H4 (cell line): ENCODE measurements at places on chromosomes 5 and 9. TPM values are rescaled to one million over a fixed set of nuclear protein-coding genes. Genes with fewer than 3 reads are reported as not detected.

GRCh38 chr5:9125852-9126251 lies 420.0 kb downstream of the SEMA5A start:
- no peak for DNase-seq

The MOB3B gene
- 0.10 and 0.39 TPM in 2 replicates for total RNA-seq

GRCh38 chr9:126500600-126501382 lies 112.9 kb upstream of the LMX1B start:
- DNase-seq: peak; percentile 70

- no peak for DNase-seq
Measured at GRCh38 chr5:172642051-172642409, 967 bp downstream of the NEURL1B start.

The AIF1L gene
- total RNA-seq: 3.3 TPM in 2 replicates

GRCh38 chr5:2288968-2289367 lies 406.2 kb upstream of the IRX4 start:
- no peak for DNase-seq

- DNase-seq: no peak
Measured at GRCh38 chr5:79105868-79106267, 5.7 kb upstream of the BHMT start.

The FBP2 gene
- 0.17 and 0.41 TPM in 2 replicates for total RNA-seq

The BTNL3 gene
- not detected in 2 replicates for total RNA-seq

DNA sequence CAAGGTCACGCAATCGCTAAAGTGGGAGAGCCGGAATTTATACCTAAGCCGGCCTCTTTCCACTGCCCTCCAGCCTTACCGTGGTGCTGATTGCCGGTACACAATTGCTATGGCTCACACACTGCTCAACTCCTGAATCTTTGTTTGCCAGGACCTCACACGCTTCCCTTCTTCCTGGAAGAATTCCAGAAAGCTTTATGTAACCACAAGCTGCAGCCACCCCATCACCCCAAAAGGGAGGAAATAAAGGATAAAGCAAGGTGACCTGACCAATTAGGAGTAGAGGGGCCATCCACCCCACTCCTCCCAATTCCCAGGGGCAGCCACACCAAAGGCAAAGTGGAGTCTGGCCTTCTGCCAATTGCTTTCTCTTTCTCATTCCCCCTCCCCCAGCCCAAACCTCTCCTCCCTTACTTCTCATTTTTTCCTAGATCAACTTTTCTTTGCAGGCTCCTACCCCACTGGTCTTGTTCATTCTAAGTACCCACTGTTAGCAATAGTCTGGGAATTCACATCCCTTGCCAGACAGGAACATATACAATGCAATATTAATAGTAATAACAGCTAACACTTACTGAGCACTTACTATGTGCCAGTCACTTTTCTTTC lies 18.0 kb upstream of the CDC23 start:
- DNase-seq: peak; percentile 71

DNA sequence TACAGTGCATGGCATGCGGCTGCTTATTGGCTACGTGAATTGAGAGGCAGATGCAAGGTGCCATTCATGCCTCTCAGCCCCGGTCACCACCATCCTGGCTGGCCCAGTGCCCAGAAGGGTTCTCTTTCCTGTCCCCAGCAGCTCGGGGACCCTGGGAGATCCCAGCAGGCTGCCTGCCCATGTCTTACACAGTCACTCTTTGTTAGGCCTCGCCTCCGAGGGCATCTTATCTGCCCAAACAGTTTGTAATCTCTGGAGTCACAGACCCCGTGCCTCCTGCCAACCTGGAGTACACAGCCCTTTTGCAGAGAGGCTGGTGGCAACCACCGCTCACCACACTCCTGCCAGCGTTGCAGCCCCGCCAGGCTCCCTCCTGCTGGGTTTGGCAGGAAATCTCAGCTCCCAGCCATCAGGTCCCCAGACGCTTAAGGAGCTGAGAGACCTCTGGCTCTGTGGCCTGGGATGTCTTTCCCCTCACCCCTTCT lies 7.0 kb upstream of the AK1 start:
- DNase-seq: peak; percentile 68

The TAF9 gene
- total RNA-seq: 149 and 164 TPM in 2 replicates

GRCh38 chr5:129658801-129659200 lies 89.1 kb upstream of the MINAR2 start:
- DNase-seq: no peak

GRCh38 chr5:25891691-25892090 lies 1146.7 kb downstream of the CDH9 start:
- DNase-seq: no peak

The TNFSF8 gene
- total RNA-seq: not detected in 2 replicates

DNA sequence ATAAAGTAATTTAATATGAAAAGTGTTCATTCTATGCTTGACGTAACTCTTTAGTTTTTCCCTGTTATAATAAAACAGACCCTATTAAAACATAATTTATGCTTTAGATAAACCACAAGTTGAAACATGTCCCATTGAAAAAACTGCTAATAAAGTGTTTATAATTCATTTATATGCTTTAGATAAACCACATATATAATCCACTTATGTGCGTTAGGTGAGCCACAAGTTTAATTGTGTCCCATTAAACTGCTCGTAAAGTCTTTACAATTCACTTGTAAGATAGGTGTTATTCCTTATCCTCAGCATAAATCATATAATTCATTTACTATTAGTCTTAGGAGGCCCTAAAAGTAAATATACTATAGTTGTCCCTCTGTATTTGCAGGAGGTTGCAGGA lies 3.6 kb downstream of the NIPSNAP3B start:
- DNase-seq: no peak

DNA sequence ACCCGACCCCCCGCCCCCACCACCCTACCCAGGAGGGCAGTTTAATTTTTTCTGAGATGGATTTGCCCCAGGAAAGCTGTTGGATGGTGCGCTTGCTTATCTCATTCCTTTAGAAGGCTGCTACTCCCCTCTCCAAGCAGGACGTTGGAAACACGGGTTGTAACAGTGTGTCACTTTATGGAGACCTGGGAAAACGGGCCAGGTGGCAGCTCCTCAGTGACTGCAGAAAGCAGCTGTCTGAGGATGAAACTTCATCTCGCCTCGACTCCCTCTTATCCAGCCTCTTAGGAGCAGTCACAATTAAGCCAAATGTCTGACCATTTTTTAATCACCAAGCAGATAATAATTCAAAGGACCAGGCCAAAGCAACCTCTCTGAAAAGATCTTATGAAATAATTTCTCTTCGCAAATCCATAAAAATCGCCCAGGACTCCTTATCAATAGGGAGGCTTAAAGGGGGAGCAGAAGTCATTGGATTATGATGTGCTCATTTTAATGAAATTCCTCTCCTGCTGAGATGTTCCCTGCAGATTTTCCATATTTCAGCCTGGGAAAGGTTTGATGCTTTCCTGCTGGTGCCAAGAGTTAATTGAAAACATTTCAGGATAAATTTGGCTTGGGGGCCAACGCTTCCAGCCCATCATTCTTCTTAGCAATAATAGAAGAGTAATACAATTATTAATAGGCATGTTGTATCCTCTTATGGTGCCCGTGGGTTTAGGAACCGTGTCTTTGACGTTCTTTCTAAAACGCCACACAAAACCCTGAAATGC lies 26.0 kb downstream of the GAS1 start:
- DNase-seq: no peak

The NMUR2 gene
- total RNA-seq: not detected in 2 replicates

DNA sequence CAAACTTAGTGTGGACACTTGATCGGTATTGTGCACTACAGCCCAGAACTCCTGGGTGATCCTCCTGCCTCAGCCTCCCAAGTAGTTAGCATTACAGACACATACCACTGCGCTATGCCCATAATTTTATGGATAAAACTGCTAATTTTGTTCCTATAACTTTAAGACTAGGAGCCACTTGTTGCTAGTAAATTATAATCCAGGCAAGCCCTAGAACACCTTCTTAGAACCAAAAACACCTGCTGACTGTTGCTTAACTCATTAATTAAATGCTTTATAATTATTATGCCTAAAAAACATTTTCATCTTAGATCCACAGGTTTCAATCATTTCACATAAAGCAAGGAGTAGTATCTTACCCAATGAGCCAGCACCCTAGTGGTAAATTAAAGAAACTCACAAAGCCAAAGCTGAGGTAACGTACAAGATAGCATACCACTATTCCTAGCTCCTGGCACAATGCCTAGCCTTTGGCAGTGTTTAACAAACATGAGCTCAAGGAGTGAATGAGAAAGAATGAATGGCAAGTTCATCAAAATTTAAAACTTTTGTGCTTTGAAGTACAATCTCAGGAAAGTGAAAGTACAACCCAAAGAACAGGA lies 5.4 kb downstream of the MRPS27 start:
- DNase-seq: peak; percentile 78

DNA sequence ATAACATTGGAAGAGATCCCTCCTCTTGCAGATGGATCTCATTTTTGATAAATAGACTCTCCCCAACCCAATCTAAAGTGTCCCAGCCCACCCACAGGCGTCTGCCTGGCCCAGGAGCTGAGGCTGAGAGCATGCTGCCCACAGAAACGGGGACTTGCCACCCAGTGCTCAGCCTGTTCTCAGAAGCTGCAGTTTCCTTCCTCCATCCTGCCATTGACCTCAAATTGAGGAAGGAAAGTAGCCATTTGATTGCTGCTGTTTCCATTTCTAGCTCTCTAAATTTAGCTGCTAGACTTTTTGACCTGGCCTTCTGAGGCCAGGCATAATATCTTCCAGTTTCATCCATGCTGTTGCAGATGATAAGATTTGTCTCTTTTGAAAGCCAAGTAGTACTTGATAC lies 31.1 kb upstream of the FRMD3 start:
- no peak for DNase-seq

DNA sequence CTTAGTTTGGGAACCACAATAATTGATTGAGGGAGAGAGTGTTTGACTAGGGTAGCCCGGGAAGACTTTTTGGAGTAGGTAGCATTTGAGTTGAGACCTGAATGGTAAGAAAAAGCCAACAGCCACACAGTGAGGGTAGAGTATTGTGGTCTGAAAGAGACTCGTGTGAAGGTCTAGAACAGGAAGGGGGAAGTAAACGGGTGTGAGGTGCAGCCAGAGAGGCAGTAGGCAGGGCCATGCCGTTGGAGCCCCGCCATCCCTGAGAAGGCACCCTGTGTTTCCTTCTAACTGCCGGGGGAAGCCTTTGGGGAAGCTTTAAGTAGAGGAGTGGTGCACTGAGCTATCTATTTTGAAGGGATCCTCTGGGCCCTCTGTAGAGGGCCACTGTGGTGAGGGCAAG lies 3.5 kb upstream of the F2RL2 start:
- no peak for DNase-seq

GRCh38 chr5:67235399-67236110 lies 39.0 kb upstream of the CD180 start:
- DNase-seq: no peak

- DNase-seq: no peak
Measured at GRCh38 chr5:25500635-25501034, 855.9 kb upstream of the CDH10 start.

DNA sequence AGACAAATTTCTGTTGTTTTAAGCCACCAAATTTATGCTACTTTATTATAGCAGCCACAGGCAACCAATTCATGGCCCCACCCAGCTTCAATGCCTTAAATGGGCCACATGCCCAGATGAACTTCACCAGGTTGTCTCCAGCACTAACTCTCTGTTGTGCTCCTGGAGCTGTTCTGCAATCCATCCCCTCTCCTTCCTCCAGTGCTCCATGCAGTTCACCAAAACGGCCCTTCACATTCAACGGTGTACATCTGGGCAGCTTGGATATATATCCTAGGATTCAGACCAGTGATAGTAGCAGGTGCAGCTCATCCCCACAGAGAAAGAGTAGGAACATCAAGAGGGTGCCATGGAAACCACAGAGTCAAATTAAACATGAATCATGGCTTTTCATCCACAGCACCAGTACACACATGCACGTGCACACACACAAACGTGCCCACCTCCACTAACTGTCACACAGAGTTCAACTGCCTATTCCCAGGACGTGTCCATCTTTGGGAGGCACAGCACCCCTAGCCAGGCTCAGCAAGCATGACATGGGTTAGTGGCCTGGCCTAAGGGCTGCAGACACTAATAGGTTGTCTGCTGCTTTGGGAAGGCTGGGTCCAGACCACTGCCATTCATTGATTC lies 134.5 kb downstream of the MED10 start:
- no peak for DNase-seq

DNA sequence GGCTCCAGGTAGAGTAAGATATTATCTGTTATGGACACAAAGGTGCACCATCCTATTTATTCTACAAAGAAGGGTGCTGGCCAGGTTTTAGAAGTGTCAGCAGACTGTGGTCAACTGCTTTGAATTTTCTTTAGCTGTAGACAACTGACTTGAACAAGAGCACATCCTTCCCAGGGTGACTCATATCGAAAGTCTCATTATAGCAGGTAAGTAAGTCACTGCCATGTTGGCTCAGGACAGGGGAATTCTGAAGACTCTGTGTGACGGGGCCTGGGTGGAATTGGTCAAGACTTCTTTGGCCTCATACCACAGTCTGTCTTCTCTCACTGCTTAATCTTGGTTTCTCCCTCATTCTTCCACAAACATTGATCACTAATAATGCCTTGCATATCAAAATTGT lies 214.5 kb upstream of the CDH9 start:
- DNase-seq: no peak

The PKD2L2 gene
- total RNA-seq: not detected in 2 replicates

DNA sequence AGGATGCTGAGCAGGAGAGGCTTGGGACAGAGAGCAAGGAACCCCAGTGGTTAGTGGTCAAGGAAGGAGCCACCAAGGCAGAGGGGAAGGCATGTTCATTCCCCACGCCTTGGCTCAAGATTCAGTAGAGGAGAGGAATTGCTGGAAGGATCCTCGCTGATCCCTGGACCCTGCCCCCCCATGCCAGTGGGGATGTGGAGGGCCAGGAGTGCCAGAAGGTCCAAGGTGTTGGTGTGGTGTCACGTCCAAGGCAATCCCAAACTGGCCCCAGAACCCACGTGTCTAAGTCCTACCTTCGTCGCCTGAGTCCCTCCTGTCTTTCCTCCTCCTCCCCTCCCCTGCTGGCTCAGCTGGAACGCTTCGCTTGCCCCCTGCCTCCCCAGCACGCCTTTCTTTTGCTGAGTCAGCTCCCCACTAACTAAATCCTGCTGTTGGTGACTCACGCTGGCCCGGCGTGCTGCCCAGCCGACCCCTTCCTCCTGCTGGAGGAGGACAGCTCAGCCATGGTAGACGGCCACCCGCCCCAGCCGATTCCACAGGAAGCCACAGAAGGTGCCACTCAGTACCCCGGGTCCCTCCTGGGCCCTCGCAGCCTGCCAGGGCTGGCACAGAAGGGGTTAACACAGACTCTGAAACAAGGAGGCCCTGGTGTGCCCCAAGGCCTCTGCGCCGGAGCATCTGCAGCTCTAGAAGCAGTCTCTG lies 37.6 kb upstream of the ORM1 start:
- DNase-seq: peak; percentile 93

GRCh38 chr5:102961671-102962070 lies 158.3 kb downstream of the GIN1 start:
- no peak for DNase-seq

GRCh38 chr9:137015976-137016375 lies 12.1 kb downstream of the ABCA2 start:
- DNase-seq: no peak
